Aorta (tissue), 5 donors: ENCODE measurements at places on chromosomes 16 and 17.

- no peak for DNase-seq
Observed at GRCh38 chr16:87163637-87164036, 153.6 kb downstream of the C16orf95 start.

DNA sequence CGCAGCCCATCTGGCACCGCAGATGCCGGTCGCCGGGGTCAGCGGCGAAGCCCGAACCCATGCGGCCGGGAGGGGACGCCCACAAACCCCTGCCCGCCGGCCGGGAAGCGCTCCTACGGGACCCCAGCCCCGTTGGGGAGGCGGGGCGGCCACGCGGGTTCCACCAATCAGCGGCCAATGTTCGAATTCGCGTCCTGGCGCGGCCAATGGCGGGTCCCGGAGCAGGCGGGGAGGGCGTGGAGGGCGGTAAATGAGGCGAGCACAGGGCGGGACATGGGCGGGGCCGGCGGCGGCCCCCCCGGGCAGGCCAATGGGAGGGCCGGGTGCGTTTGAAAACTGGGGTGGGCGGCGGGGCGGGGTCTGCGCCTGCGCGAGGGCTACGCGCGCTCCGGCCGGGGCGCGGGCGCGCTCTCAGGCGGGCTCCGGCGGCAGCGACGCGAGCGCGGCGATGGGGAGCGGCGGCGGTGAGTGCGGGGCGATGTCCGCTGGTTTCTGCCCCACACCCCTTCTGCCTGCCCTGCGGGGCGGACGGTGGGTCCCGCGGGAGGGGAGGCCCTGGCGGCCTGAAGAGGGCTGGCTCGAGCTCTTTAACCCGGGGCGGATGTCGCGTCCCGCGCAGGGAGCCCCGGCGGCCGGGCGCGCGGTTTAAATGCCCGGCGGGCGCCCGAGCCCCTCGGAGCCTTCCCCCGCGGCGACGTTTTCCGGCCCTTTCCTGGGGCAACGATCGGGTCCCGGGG lies at the start of gene CCNF:
Gene CCNF, plus strand, starts transcription at position 414 of the 737 bp plus-strand sequence. Its CDS starts 35 bp downstream, at position 449.
- peak; percentile 99 for DNase-seq

DNA sequence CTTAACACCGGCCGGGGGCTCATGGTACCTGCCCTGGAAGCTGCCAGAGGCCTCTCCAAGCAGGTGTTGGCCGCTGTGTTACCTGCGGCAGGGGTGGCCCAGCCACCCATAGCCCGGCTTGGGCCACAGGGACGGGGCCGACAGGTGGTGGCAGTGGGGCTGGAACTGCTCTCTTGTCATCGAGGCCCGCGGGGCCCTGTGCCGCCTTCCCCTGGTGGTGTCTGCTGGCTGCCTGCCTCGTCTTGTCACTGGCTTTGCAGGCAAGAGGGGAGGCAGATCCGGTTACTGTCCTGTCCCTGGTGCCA lies 27.1 kb downstream of the GSE1 start:
- DNase-seq, result no peak

- DNase-seq, result no peak
Observed at GRCh38 chr17:74447628-74448159, 15.8 kb downstream of the GPRC5C start.

GRCh38 chr17:34206569-34206968 lies 48.5 kb upstream of the CCL2 start:
- no peak for DNase-seq

- DNase-seq, result no peak
Observed at GRCh38 chr16:69916462-69916861, 34.7 kb upstream of the CLEC18A start.
